ENCODE measurements at places on chromosomes 5 and 9.

GRCh38 chr9:117435630-117436261 is 20.9 kb upstream of the ASTN2 start:
- DNase-seq: no peak

- no peak for DNase-seq
Measured at GRCh38 chr5:125236007-125236406, 489.6 kb upstream of the ZNF608 start.

GRCh38 chr5:74079971-74080556 is 454.1 kb downstream of the ARHGEF28 start:
- no peak for DNase-seq

GRCh38 chr9:122159925-122160246 is 178 bp downstream of the MORN5 start:
- DNase-seq: no peak

GRCh38 chr5:128455841-128456361 is 82.1 kb downstream of the FBN2 start:
- no peak for DNase-seq

DNA sequence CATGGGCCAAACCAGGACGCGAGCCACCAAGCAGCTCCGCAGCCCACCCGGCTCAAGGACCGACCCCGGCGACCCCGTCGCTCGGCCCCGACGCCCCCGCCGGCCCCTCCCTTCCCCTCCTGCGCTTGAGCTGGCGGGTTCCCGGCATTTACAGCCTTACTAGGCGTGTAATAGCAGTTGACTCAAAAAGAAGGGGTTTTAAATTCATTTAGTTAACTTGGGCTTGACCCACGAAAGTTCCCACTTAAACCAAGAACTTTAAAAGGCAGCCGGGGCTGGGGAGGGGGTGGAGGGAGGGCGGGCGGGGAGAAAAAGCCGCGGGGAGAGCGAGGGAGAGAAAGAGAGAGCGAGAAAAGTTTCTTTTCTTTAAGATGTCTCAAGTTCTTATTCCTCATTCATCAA is 636 bp downstream of the PRDM12 start:
- DNase-seq: no peak

DNA sequence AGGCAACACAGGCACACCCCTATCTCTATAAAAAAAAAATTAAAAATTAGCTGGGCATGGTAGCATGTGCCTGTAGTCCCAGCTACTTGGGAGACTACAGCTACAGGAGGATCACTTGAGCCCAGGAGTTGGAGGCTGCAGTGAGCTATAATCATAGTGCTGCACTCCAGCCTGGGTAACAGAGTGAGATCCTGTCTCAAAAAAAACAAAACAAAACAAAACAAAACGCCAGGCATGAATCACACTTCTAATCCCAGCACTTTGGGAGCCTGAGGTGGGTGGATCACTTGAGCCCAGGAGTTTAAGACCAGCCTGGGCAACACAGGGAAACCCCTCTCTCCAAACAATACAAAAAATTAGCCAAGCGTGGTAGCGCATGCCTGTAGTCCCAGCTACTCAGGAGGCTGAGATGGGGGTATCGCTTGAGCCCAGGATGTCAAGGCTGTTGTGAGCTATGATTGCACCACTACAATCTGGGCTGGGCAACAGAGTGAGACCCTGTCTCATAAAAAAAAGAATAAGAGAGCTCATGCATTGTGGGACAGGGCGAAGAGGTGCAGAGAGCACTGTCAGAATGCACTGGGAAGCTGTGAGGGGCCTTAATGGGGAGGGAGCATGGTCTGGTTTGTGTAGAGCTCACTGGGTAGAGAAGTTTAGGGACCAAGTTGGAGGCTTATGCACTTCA is 8.4 kb upstream of the SAP30L start:
- DNase-seq: no peak
